ENCODE measurements at places on chromosomes 2 and 18.
A peak's percentile ranks its signal among the peaks of the same experiment; 100 is the strongest.

DNA sequence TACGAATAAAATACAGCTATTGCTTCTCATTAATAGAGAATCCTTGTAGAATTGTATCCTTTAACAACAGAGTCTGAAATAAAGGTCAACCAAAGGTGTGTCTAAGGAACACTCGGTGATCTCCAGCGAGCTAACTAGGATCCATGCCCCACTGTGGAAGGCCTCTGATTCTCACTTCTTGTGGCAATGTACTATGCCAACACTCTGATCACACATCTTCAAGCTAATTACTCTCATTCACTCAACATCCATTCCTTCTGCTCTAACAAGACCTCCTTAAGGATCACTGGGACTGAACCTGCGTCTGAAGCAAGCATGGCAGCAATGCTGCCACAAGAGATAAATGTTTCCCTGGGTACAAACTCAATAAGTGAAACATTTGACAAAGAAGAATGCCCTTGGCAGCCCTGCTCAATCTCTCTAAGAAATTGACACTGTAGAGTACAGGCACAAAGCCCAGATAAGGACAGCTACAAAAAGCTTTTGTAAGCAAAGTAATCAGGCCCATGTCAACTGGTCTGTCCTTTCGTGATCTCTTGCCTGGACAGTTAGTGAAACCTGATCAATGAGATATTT lies 74.6 kb upstream of the PARD3B start:
- no peak for DNase-seq

DNA sequence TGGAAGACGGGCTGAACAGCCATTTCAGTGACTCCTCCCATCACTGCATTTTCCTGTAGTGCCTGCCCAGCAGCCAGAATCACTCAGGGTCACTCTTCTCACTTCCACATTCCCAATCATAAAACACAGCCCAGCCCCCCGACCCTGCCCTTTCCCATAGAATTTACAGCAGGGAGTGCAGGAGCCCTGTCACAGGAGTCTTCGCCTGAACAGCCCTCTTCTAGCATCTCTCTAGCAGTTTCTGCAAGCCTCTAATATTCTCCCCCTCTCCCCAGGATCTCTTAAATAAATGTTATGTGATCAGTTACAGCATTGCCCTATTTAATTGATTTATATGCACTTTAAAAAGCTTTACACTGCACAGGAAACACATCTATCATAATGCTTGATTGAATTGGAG lies 42.9 kb upstream of the KLHL29 start:
- DNase-seq, result no peak

DNA sequence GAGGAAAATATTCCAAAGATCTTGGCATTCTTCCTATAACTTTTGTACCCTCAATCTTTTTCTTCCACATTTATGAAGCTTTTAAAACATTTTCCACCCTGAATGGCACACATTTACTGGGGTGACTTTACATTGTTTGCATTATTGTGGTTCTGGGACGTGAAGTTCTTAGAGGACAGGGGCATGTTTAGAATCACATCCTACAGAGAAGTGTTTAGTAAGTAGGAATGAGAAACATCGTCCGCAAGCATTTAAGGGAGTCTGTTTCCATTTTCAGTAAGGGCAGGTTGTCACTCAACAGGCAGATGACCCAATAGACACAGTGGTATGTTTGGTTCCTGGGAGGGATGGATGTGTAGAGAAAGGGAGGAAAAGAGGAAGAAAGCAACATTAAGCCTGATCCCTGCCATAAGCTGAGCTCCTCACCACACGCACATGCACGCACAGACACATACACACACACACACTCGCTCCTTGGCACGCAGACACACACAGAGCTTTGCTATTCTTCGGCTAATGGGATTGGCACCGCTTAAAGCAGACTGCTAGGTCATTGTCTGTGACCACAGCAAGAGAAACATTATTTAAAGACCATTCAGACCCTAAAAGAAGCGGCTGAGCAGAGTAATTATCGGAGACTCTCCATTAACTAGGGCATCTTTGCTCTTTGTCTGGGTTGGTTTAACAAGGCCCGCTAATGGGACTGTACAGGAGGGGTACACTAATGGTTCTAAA lies 14.2 kb upstream of the PLEKHM3 start:
- DNase-seq, result no peak

- no peak for DNase-seq
These were observed 13.3 kb upstream of the CDH7 start for GRCh38 chr18:65737471-65737955.

- no peak for DNase-seq
These were observed 98.6 kb downstream of the AAK1 start for GRCh38 chr2:69544951-69545350.

DNA sequence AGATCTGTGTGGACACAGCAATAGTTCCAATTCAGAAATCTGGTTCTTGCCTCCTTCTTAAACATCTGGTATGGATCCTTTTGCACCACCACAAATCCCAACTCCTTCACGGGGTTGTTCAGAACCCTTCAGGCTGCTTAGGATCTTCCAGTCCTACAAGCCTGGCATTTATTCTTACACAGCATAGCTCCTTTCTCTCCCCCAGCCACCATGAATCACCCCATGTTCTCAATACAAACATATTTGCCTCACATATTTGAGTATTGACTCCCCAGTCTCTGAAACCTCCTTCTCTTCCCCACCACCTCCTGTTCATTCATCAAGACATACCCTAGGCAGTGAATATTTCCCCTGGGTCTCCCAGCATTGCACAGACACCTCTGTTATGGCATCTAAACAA lies 155.2 kb downstream of the ALK start:
- no peak for DNase-seq

DNA sequence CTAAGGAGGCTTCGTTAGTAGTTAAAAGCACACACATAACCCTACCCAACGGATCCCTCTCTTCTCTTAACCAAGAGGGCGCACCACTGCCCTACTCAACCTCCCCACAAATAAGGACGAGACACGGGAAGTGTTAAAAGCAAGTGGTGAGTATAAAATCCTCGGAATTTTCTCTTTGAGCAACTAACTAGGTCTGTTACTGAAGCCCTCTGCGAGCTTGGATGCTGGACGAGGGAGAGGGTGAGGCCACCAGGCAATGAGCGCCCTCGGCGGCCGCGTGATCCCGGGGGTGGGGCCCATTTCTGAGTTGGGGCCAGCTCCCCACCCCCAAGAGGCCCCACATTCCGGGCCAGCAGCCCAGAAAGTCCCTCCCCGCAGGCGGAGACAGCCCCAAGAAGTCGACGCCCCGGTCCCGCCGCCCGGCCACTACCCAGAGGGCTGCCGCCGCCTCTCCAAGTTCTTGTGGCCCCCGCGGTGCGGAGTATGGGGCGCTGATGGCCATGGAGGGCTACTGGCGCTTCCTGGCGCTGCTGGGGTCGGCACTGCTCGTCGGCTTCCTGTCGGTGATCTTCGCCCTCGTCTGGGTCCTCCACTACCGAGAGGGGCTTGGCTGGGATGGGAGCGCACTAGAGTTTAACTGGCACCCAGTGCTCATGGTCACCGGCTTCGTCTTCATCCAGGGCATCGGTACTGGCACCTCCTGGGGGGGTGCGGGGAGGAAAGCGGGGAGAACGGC lies at the start of gene CYBRD1:
Gene CYBRD1, plus strand, starts transcription at position 423 of the 736 bp plus-strand sequence. Its CDS starts 72 bp downstream, at position 495.
- DNase-seq, result no peak

GRCh38 chr2:185239491-185239890 lies 499.1 kb upstream of the FSIP2 start:
- DNase-seq, result no peak

DNA sequence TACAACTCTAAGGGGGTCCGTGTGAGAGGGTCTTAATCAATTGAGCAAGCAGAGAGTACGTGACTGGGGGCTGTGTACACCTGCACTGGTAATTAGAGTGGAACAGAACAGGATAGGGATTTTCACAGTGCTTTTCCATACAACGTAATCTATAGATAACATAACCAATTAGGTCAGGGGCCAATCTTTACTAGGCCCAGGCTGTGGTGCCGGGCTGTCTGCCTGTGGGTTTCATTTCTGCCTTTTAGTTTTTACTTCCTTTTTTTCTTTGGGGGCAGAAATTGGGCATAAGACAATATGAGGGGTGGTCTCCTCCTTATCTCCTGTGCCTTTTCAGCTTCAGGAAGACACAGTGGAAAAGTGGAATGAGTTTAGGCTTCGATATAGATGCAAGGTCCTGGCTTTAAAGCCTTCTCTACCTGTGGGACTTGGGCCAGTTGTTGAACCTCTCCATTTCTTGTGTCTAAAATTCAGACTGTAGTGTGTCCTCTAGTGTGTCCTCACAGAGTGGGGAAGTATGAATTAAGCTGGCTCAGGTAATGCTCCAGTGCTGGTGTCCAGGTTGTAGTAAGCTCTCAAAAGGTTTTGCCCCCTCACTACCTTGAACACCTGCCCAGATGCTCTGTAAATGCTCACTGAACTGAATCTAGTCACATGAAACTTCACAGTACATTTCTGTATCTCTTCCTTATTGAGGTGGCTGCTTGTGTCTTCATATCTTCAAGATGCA lies 422.8 kb downstream of the SETBP1 start:
- DNase-seq, result no peak

GRCh38 chr2:111118981-111119821 lies 1.5 kb upstream of the BCL2L11 start:
- peak; percentile 9 for DNase-seq

- DNase-seq, result no peak
These were observed 20.9 kb downstream of the CD8A start for GRCh38 chr2:86769838-86770237.

GRCh38 chr2:210606001-210606400 lies 49.6 kb downstream of the CPS1 start:
- no peak for DNase-seq

DNA sequence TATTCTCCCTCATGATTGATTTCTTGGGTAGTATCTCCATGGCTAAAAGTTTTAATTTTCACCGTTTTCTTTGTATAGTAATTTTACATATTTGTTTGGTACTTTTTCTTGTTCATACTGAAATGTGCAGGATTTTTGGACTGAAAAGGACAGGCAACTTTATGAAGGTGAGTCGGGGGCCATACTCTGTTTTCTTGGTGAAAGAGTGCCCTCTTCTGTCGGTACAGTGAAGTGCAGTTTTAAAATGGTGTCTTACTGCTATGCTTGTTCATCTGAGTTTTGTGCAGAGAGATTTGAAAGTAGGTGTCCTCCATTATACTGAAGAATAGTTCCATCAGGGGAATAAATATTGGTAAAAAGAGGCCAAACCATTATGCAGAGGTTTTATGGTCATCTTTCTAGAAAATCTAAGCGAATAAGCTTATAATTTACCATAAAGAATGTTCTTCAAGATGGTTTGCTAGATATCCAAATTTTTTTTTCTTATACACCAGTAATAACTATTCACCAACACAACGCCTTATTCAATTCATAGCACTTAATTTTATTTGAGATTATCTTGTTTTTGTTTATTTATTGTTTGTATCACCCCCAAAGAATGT lies 8.7 kb upstream of the SERPINB13 start:
- DNase-seq, result no peak

GRCh38 chr2:69576880-69577279 lies 66.7 kb downstream of the AAK1 start:
- DNase-seq, result no peak

Measured in stimulated activated CD4-positive, alpha-beta T cell treated with anti-CD3 and anti-CD28 coated beads, Interleukin-15, amount 100 ng/mL, for 48 hours (primary cell).